ENCODE measurements at places on chromosomes 1 and 21.

DNA sequence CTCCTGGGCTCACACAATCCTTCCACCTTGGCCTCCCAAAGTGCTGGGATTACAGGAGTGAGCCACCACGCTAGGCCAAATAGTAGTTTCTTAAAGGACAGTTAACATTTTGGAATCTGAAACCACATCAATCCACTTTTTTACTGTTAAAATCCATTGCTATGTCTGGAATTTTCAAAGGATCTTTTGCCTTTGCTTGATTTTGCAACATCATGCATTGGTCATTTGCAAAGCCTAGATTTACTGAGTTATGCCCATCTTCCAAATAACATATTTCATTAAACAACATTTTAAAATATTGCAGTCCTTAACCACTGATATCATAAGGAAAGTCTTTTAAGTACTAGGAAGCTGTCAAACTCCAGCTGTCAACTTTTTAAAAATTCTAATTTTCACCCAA lies 3.3 kb downstream of the POGZ start:
- DNase-seq = no peak

DNA sequence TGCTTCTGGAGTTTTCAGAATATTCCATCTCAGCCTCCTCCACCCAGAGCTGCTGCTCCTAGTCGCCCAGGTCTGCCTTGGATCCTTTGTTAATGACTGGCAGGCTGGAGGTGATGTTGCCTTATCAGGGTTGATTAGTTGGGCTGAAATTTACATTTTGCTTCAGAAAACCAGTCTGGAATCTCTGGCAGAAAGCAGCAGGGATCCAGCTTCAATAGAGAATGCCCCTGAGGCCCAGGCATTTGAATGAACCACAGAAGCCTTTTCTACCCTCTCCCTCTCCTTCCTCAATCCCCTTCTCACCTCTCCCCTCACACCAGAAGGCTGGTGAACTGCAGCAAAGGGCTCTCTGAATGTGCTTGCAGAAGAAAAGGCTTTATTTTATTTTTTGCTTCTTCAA lies 83.2 kb downstream of the PLXNA2 start:
- no peak for DNase-seq

DNA sequence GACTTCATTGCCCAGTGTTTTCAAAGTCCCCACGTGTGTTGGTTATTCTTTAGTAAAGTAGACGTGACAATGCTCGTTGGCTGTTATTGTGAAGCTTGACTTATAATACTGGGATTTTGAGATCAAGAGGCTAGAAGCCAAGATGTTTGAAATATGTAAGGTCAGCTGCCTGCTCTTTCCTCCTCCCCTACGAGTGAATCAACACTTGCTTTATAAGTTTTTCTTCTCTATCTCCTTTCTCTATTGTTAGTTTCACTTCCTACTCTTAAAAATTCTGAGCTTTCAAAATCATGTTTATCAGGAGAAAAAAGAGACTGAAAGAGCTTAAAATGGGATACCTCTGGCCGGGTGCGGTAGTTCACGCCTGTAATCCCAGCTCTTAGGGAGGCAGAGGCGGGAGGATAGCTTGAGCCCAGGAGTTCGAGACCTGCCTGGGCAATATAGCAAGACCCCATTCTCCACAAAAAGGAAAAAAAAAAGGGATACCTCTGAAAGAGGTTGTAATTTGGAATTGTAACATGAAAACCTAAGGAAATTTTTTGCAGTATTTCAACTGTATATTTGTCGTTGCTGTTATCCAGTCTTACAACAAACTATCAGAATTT lies 72.0 kb downstream of the EPB41 start:
- DNase-seq = peak; percentile 26

DNA sequence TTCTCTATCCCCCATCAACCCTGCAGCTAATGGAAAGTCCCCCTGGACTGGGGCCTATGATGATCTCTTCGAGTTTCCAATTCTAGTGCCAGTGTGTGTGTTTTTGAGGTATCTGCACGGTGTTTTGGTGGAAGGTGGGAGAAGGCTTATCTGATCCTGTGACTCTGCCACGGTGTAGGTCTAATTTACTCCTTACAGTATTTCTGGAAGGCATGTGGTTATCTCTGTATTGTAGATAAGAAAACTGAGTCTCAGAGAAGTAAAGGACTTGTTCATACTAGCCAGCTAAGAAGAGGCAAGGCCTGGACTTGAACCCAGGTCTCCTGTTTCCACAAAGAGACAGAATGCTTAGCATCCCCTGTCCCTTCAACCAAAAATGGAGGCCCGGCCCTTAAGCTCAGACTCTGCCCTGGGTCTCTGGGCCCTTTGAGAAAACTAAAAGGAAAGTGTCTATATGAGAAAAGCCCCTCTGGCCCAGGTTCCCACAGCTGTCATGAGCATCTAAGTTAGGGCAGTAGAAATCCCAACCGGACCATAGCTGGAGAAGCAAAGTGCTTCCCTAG lies 20.3 kb downstream of the RIMS3 start:
- no peak for DNase-seq

GRCh38 chr1:66932291-66932690 lies 7.5 kb downstream of the MIER1 start:
- DNase-seq = no peak

GRCh38 chr1:111649648-111650047 lies 30.1 kb downstream of the RAP1A start:
- no peak for DNase-seq

DNA sequence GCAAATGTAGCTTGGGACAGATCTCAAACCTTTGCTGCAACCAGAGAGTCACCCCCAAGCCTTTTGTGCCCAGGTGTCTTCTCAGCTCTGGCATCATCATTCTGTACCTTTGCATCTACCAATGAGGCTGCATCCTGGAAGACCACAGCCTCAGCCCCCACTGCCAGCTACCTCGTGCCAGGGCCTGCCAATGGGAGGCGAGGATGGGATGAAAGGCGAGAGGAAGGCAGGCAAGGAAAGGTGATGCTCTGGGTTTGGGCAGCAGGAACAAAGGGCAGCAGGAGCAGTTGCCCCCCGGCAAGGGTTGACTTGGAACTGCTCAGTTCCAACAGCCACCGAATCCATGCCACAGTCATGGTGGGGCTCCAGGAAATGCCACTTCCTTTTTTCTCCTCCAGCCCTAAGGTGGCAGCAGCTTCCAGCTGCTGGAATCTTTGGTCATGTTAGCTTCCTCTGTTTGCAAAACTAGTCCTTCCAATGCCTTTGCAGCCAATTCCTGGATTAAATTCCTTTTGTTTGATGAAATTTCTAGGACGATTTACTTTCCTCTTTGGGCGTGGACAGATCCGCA lies 651.6 kb downstream of the NPHP4 start:
- no peak for DNase-seq

DNA sequence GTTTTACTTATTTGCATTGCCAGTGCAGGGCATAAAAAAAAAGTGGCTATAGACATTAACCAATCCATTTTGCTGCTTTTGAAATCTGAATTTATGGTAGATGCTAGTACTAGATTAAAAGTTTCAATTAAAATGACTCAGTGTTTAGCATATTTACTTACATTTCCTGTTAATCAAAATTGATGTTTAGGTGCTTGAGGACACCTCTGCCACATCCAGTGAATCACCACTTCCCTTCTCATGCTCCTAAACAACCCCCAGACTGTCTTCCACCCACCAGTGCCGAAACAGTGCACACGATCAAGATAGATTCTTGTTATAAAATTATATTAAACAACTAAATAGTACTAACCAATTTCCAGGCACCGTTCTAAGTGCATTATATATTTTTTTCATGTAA lies 32.7 kb downstream of the HSD17B7 start:
- DNase-seq = no peak

DNA sequence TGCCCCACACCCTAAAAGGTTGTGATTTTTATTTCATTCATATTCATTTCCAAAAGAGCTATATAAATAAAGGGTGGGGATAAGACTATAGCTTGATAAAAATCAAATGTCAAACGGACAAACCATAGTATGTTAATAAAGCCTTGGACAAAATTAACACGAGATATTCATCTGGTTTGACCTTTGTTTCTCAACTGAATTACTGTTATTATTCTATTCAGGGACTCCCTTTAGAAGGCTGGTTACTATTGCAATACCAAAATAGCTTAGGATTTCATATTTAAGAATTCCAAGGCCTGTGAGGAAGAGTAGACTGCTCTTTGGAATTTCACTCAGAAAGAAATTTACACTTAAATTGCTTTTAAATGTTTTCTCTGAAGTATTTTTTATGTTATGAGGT lies 10.2 kb upstream of the PALMD start:
- DNase-seq = no peak

All from naive B cell (primary cell).